Naive B cell (primary cell): ENCODE measurements at places on chromosomes 12 and 14. TPM values are rescaled to one million over a fixed set of nuclear protein-coding genes. Genes with fewer than 3 reads are reported as not detected.
A peak's percentile ranks its signal among the peaks of the same experiment; 100 is the strongest.

GRCh38 chr12:47818467-47819137, 1.1 kb downstream of the HDAC7 start:
- peak overlapping the region; percentile 91 for H3K27ac ChIP-seq
- H3K4me3 ChIP-seq: peak overlapping the region; percentile 93
- DNase-seq: no peak
- H3K4me1 ChIP-seq: peaks cover 61% of the 10 kb centered on the region

DNA sequence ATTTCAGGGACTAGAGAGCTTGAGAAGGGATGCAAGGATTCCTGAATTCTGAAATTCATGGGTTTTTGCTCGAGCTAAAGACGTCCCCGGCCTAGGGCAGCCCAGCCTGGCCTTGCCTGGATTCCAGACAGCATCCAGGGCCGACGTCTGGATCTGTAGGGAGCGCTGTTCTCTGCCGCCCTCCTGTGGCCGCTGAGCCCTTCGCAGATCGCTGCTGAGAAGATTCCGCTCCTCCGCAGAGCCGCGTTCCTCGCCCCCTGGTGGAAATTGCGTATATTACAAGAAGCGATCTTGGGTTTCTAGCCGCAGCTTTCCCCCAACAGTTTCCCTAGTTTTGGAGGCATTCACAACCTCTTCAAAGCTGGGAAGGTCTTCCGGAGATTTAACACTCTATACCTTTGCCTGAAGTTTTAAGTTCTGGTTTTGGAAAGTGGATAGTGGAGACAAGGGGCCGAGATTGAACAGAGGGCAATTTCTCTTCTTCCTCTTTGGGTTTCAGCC, 5.1 kb downstream of the CISTR start:
- no peaks in the 10 kb centered on the region for H3K27me3 ChIP-seq
- DNase-seq: peak; percentile 83
- peaks cover 11% of the 10 kb centered on the region for H3K4me1 ChIP-seq
- no peaks in the 10 kb centered on the region for H3K36me3 ChIP-seq

GRCh38 chr14:44669496-44669895, 162.4 kb upstream of the FSCB start:
- no peaks in the 10 kb centered on the region for H3K36me3 ChIP-seq
- no peak overlapping the region for H3K4me3 ChIP-seq
- H3K27me3 ChIP-seq: no peaks in the 10 kb centered on the region

GRCh38 chr12:92539110-92539749, 163.6 kb upstream of the PLEKHG7 start:
- no peaks in the 10 kb centered on the region for H3K27me3 ChIP-seq
- H3K4me3 ChIP-seq: peak overlapping the region; percentile 57
- peaks cover 71% of the 10 kb centered on the region for H3K4me1 ChIP-seq

Gene NFE2
- polyA plus RNA-seq: 1.5 TPM

DNA sequence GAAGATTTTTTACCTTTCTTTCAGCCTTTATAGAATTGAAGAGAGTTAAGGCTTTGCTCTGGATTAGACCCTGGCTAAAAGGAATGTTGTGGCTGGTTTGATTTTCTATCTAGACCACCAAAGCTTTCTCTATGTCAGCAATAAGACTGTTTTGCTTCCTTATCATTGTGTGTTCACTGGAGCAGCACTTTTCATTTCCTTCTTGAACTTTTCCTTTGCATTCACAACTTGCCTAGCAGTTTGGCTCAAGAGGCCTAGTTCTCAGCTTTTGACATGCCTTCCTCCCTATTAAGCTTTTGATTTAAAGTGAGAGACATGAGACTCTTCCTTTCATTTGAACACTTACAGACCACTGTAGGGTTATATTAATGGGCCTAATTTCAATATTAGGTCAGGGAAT, 64.1 kb upstream of the USP15 start:
- H3K4me1 ChIP-seq: peaks cover 18% of the 10 kb centered on the region
- H3K27ac ChIP-seq: no peak overlapping the region
- peaks cover 8% of the 10 kb centered on the region for H3K36me3 ChIP-seq
- peaks cover 19% of the 10 kb centered on the region for H3K27me3 ChIP-seq

DNA sequence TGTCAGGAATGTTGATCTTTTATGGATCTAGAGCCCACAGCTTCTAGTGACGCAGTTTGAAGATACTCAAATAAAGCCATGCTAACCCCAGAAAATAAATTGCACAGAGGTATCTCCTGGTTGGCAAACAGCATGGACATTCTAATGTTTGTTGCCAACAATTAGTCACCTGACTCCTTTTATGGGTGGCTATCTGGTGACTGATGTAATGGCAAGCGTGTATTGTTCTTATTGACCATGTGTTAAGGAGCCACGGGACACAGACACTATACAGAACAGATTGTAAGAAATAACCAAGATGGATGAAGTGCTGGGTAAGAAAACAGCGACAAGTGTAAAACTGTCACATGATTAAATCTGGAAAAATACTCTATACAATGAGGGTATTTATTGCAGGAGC, 401.3 kb upstream of the PDE3A start:
- no peak for DNase-seq
- no peak overlapping the region for H3K4me3 ChIP-seq
- no peaks in the 10 kb centered on the region for H3K36me3 ChIP-seq
- H3K4me1 ChIP-seq: no peaks in the 10 kb centered on the region

Gene DDN
- polyA plus RNA-seq: 0.29 TPM

- no peak overlapping the region for H3K4me3 ChIP-seq
- no peaks in the 10 kb centered on the region for H3K27me3 ChIP-seq
- no peak overlapping the region for H3K27ac ChIP-seq
- H3K36me3 ChIP-seq: no peaks in the 10 kb centered on the region
- no peak for DNase-seq
Observed at GRCh38 chr14:95258754-95259593, 60.7 kb downstream of the CLMN start.

Gene MGAT4C
- polyA plus RNA-seq: not detected

GRCh38 chr12:62907078-62907477, 27.9 kb downstream of the PPM1H start:
- H3K27me3 ChIP-seq: peaks cover 11% of the 10 kb centered on the region
- no peak overlapping the region for H3K27ac ChIP-seq
- no peaks in the 10 kb centered on the region for H3K36me3 ChIP-seq
- no peak for DNase-seq
- H3K4me1 ChIP-seq: peaks cover 6% of the 10 kb centered on the region

- no peaks in the 10 kb centered on the region for H3K4me1 ChIP-seq
- H3K36me3 ChIP-seq: no peaks in the 10 kb centered on the region
- no peaks in the 10 kb centered on the region for H3K27me3 ChIP-seq
- no peak overlapping the region for H3K4me3 ChIP-seq
- DNase-seq: no peak
Observed at GRCh38 chr14:57725399-57726077, 140.4 kb downstream of the SLC35F4 start.

- H3K36me3 ChIP-seq: no peaks in the 10 kb centered on the region
- peak overlapping the region; percentile 95 for H3K27ac ChIP-seq
- H3K4me3 ChIP-seq: peak overlapping the region; percentile 91
- peaks cover 61% of the 10 kb centered on the region for H3K4me1 ChIP-seq
- peak; percentile 42 for DNase-seq
Observed at GRCh38 chr14:49959822-49960408, 67.0 kb downstream of the ARF6 start.

DNA sequence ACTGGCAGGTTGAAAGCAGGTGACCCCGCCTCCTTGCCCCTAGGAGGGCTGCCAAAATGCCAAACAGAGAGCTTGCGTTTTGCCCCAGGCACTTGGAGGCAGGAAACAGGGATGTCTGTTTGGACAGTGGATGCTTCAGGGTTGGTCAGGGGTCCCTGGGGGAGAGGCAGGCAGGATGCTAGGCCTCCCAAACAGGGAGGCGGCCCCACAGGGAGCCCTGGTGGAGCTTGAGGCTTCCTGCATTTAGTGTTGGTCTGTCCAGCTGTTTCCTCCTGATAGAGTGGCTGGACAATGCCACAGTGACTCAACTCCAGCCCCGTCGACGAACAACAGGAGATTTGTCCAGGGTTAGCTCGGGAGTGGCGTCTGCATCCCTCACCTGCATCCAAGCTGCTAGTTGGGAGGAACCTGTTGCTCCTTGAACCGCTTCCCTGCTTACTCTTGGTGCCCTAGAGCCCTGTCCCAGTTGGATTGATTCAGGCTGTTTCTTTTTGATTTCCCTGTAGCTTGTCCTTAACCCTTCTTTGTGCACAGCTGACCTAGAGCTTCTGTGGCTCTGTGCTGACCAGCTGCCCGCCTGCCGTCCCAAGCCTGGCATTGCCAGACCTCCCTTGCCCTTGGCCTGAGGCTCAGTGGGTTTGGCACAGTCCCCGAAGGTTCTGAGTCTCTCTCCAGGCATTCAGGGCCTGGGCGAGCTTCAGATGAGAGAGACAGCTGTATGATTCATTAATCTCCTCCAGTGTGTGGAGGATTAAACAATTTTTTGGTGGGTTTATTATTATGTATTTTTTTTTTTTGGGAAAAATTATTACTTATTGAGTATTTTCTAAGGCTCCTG, 45.9 kb downstream of the TSPAN9 start:
- H3K4me1 ChIP-seq: peaks cover 7% of the 10 kb centered on the region
- H3K4me3 ChIP-seq: peak overlapping the region; percentile 60
- peaks cover 29% of the 10 kb centered on the region for H3K27me3 ChIP-seq
- no peaks in the 10 kb centered on the region for H3K36me3 ChIP-seq

Gene ANO2
- not detected for polyA plus RNA-seq

Gene ESRRB
- polyA plus RNA-seq: not detected

DNA sequence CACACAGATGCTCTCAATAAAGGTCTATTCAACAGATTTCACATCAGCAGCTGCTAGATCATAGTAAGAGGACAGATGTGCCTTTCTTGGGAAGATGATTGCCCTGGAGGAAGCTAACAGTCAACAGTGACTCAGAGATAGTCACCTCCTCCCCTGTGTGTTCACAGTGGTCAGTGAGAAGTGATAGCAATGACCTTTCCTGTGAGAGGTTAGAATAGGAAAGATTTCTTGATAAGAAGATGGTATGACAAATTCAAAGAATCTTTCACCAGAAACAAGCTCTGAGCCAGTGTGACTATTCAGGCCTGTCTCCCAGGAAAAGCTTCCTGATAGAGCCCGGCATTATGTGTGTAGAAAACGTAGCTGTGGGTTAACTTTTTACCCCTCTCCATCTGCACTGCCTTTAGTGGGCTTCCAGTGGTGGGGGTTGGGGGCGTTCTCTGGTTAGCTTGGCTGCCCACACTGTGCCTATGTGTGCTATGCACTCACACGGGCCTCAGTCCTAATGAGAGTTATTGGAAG, 66.4 kb upstream of the ARHGAP5 start:
- no peak overlapping the region for H3K4me3 ChIP-seq
- no peak for DNase-seq
- no peak overlapping the region for H3K27ac ChIP-seq
- peaks cover 8% of the 10 kb centered on the region for H3K27me3 ChIP-seq

DNA sequence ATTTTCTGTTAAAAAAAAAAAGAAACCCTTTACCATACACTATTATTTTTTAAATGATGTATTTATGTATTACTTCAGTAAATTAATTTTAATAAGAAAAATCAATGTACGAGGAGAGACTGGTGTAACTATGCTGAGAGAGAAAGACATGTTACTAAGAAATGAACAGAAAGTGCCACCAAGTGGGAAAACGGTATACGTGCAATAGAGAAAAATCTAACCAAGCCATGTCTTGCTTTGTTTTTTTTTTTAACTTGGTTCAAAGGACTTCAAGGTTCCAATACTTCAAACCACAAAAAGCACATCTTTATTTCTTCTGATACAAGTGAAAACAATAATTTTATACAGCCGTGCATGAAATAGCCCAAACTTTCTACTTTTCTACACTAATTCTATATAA, 22.9 kb downstream of the NDUFA12 start:
- peaks cover 7% of the 10 kb centered on the region for H3K36me3 ChIP-seq
- no peaks in the 10 kb centered on the region for H3K27me3 ChIP-seq
- DNase-seq: no peak

DNA sequence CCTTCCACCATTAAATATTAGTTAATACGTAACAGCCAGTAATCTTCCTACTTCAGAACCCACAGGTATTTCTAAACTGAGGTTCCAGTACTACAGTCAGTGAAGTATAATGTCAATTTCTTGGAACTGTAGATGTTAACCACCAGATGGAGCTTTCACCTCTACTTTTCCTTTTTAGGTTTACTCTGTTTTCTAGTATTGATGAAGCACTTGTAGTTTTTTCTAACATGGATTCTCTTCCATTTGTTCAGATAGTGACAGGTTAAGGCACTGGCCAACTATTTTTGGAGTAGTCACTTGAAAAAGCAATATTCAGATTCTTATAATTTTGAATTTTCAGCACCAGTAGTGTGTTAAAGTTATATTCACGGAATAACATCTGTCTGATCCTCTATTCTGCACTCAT, 4.6 kb upstream of the SEC23A start:
- no peaks in the 10 kb centered on the region for H3K36me3 ChIP-seq
- peaks cover 12% of the 10 kb centered on the region for H3K4me1 ChIP-seq
- H3K27me3 ChIP-seq: peaks cover 4% of the 10 kb centered on the region
- H3K27ac ChIP-seq: no peak overlapping the region
- no peak overlapping the region for H3K4me3 ChIP-seq
- DNase-seq: no peak

Gene HCFC2
- 6.3 TPM for polyA plus RNA-seq

DNA sequence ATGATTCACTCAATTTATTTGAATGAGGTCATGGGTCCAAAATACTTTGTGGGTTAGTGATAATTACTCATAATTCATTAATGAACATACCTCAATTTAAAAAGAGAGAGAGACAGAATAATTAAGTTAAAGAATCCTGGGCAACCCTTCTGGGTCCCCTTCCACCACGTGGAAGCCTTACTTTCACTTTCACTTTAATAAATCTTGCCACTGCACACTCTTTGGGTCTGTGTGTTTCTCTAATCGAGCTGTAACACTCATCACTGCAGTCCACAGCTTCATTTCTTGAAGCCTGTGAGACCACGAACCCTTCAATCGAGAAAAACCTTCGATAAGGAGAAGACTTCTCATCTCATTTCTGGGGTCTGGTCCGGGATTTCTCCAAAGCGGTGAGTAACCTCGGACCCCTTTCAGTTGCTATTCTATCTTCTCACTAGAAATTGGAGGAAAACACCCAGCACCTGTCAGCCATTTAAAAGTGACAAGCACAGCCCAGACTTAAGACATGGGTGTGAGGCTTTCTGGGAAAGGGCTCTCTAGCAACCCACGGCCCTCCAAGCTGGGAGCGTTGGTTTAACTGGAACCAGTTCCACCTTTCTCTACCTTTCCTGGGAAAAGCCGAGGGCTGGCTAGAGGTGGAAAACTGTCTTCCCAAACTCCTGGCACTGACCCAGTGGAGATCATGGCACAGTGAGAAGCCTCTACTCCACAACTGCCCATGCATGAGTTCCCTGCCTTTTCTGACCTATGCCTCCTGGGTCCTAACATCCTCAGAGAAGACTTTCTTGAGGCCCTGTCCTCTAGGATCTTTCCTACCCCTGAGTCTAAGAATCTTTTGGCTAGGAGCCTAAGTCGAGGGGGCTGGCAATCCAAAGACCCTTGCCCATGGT, 148.8 kb upstream of the ATF7IP start:
- peak overlapping the region; percentile 36 for H3K27ac ChIP-seq
- no peak for DNase-seq
- H3K4me3 ChIP-seq: peak overlapping the region; percentile 19
- H3K4me1 ChIP-seq: no peaks in the 10 kb centered on the region
- H3K27me3 ChIP-seq: no peaks in the 10 kb centered on the region

- DNase-seq: no peak
- peaks cover 4% of the 10 kb centered on the region for H3K27me3 ChIP-seq
- H3K27ac ChIP-seq: peak overlapping the region; percentile 0
- no peaks in the 10 kb centered on the region for H3K4me1 ChIP-seq
- H3K4me3 ChIP-seq: no peak overlapping the region
Observed at GRCh38 chr14:85319998-85320630, 209.8 kb upstream of the FLRT2 start.

Gene C12orf50
- not detected for polyA plus RNA-seq

Gene EML5
- 1.0 TPM for polyA plus RNA-seq

Gene PLBD1
- 5.3 TPM for polyA plus RNA-seq

GRCh38 chr14:24279301-24280186, 8.1 kb upstream of the RABGGTA start:
- peak; percentile 71 for DNase-seq
- peak overlapping the region; percentile 95 for H3K27ac ChIP-seq
- peak overlapping the region; percentile 73 for H3K4me3 ChIP-seq
- H3K27me3 ChIP-seq: no peaks in the 10 kb centered on the region
- peaks cover 59% of the 10 kb centered on the region for H3K4me1 ChIP-seq
